ENCODE measurements at places on chromosomes 13 and 19.
A peak's percentile ranks its signal among the peaks of the same experiment; 100 is the strongest.

DNA sequence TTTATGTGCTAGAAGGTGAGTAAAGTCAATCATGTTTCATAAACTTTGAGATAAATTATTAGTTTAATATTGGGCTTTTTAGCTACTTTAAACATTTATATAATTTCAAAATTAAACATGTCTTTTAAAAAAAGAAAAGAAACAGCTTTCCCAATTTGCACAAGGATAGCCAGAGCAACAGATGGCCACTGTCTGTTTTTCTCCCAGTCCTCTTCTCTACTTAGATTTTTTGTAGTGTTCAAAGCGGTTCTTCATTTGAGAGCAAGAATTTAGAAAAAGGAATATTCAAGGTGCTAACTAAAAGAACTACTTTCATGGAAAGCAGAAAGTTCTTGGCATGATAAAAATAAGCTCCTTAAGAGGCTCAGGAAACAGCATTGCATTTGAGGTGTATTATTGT is 128.3 kb upstream of the MIR17HG start:
- no peak for DNase-seq

- DNase-seq = peak; percentile 33
Measured at GRCh38 chr19:6530386-6531162, at the start of gene TNFSF9. TSS of gene TNFSF9 (plus strand) at chr19:6531026. CDS start at chr19:6531037, 11 bp downstream.

DNA sequence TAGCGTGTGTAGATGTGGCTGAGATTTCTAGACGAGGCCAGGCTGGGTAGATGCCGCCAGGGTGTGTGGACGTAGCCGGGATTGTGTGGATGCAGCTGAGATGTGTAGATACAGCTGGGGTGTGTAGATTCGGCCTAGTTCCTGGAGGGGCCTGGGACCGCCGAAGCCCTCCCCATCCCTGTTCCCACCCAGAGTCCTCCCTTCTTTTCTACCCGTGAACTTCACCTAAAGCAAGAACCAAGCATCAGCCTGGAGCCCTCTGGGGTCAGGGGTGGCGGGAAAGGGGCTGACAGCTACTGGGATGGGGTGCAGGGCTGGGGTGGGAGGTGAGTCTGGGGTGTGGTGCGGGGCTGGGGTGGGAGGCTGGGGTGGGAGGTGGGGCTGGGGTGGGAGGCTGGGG is 768 bp downstream of the TMPRSS9 start:
- no peak for DNase-seq

DNA sequence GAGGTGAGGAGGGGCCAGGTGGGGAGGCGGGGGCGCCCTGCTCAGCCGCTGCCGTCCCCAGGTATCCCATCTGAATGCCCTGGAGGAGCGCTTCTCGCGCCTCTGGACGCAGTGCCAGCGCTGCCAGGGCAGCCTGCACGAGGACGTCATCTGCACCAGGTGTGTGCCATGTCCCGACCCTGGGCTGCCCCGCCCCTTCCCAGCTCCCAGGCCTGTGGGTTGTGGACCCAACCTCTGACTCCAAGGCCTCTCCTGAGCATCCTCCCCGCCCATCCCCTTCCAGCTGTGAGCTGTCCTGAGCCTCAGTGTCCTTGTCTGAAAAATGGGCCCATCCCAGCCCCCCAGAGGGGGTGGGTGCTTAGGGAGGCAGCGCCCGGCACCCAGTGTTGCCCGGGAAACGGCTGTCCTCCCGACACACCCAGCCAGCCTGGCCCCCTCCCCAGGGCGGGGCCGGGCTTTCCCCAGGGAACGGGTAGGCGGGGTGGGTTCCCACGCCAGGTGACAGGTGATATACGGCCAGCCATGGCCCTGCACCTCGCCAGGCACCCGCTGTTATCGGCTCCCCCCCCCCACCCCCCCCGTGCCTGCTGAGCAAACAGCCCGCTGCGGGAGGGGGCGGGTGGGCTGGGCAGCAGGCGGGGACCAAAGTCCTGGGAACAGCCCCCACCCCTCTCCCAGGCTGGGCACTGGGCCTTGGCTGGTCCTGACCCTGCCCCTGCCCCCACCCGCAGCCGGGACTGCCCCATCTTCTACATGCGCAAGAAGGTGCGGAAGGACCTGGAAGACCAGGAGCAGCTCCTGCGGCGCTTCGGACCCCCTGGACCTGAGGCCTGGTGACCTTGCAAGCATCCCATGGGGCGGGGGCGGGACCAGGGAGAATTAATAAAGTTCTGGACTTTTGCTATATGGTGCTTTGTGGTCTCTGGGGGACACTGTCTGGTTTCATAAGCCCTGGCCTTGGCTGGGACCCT is 1.3 kb upstream of the SPIB start:
- peak; percentile 40 for DNase-seq

- DNase-seq = no peak
Measured at GRCh38 chr13:98484289-98485219, 92.4 kb downstream of the STK24 start.

All from NCI-H2081 (cell line).